ENCODE measurements at places on chromosomes 6 and 20. TPM values are rescaled to one million over a fixed set of nuclear protein-coding genes. Genes with fewer than 3 reads are reported as not detected.

SEC23B gene
- 42.5 TPM for total RNA-seq

- no peak for DNase-seq
Observed at GRCh38 chr6:109527989-109528388, 45.0 kb upstream of the ZBTB24 start.

- peak; percentile 52 for DNase-seq
Observed at GRCh38 chr6:147390909-147391536, 117.5 kb upstream of the SAMD5 start.

NTSR1 gene
- 0.30 TPM for total RNA-seq

NR2E1 gene
- total RNA-seq = not detected

DNA sequence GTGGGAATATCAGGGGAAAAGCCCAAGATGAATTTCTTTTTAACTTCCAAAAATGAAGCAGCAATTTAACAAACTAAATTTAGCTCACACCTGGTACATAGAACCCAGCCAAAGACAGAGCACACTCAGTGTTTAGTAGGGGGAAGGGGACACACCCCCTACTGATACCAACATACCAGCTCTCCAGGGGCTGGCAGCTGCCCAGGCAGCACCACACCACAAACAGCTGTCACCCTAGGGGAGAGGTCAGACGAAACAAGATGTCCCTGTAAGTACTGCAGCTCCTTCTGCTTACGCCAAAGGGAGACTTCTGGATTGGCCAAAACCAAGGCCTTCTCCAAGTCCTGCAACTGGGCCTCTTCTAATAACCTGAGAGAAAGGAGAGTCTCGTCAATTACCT lies 26.0 kb downstream of the MDN1 start:
- DNase-seq = no peak

ACSS1 gene
- 17.9 TPM for total RNA-seq

- peak; percentile 90 for DNase-seq
Observed at GRCh38 chr6:71489736-71490135, 201.1 kb downstream of the OGFRL1 start.

GRCh38 chr6:160226118-160226591 lies 32.5 kb downstream of the SLC22A2 start:
- DNase-seq = no peak

DNA sequence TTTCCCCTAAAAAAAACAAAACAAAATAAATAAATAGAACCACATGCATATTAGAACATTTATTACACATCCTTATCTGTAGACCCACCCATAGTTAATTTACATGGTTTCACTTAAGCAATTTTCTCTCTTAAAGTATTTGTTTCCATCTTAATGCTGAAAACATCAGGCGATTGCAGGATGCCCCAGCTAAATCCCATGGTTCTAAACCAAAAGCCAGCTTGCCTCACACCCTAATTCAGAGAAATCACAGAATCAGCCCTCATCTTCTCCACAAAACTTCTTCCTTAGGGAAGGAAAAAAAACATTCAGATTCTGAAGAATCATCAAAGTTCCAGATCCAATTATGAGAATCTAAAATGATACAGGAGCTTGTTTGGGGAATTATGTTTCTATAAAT lies 67.6 kb upstream of the MTHFD1L start:
- no peak for DNase-seq

DNA sequence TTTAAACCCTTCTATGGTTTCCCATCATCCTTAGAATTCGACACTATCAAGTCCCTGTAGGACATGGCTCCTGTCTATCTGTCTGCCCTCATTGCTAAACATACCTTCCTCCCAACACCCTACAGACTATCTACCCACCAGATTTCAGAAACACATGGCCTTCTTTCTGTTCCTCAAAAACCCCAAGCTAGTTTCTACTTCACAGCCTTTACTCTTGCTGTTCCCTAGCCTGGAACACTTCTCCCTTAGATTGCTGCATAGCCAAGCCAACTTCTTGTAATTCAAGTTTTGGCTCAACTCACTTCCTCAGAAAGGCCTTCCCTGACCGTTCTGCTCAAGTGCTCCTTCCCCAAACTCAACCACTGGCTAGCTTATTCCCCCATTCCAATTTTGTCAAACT lies 156.2 kb downstream of the BTBD9 start:
- no peak for DNase-seq

SSTR4 gene
- not detected for total RNA-seq

DNA sequence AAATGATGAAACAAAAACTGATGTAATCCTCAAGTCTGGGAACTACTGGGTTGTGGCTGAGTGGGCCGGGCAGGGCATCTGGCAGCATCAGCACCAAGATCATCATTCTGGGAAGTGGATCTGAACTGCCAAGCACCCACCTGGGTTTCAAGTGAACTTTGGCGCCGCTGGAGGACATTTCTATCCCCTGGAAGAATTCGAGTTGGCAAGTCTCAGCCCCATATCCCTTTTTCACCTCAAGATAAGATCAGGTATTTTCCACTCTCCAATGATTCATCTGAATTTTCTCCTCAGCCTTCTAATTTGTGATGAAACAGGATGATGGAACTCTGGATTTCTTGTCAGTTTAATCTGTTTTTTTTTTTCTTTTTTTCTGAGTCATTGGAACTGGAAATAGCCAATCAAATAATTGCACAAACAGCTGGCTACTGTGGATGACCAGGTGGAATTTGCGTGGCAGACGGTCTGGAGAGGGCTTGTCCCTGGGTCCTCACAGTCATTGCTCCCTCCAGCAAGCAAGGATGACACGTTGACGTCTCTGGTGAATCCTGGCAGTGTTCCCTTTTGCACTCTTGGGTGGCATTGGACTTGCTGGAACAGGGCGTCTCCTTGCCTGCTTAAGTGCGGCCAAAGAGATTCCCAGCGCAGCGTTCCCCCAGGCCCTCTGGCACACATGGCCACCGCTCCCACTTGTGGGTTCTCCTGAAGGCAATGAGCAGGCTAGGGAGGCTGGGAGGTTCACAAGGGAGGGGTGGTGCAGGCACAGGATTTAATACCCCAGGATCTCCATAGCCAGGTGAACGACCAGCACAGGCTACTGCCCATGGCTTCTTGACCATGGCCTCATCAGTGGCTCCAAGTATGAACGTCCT lies 80.4 kb downstream of the DHX35 start:
- DNase-seq = no peak

GRCh38 chr6:15544321-15544900 lies 118.4 kb downstream of the DTNBP1 start:
- no peak for DNase-seq

DNA sequence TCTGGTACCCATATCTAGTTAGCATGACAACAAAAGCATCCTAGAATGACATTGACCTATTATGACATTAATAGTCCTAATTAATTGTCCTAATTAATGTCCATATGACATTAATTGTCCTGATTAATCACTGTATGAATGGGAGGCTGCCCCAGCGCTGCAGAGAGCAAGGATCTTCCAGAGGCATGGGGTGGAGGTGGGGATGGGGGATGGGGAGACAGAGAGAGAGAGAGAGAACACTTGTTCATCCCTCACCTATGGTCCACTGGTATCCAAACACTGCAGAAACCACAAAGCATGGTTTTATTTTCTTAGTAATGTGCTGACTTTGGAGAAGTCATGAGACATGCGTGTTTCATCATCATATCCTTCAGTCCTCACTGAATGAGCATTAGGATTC lies 235.1 kb downstream of the FNDC1 start:
- DNase-seq = no peak

DNA sequence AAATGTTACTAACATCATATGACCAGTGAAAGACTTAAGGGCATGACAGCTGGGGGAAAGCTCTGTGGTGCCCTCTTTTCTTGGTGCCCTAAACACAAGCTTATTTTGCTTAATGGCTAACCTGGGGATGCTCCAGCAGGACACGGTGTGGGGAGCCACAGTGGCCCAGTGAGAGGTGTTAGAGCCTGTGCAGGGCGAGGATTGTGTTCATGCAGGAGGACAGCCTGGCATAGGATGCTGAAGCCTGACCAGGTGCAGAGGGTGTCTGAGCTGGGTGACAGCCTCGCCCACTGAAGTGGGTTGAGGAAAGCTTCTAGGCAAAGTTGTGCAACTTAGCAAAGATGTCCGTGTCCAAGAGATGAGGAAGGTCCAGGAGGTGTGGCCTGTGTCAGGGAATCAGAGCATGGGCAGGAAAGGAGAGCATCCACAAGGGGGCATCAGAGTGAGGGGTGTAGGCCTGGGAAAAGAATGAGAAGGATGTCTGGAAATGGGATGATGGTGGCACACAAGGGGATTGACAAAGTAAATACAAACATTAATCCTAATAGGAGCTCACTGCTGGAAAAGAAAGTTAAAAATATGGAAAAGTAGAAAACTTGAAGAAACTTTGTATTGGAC lies 33.9 kb downstream of the SLC17A4 start:
- peak; percentile 69 for DNase-seq

DNA sequence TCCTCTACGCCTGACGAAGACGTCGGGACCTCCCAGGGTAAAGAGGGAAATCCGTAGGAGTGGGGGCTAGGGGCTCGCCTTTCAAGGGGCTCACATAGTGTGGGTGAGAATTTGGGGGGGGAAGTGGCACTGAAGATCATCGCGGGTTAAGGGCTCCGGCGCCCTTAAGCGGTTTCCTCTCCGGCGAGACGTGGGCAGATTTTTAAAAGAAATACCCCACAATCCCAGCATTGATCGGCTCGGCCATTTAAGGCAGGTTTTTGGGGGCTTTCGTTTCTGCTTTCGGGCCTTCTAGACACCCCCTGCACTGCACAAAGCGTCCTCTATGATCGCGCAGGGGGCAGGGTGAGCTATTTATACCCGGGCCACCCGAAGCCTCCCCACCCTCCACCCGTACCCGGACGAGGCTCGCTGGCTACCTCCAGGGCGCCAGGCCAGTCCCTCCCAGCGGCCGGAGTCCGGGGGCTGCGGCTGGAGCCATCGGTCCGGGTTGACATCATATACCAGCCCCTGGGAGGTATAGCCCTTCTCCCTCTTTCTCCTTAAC lies 1.2 kb downstream of the NKX2-2 start:
- DNase-seq = no peak

DNA sequence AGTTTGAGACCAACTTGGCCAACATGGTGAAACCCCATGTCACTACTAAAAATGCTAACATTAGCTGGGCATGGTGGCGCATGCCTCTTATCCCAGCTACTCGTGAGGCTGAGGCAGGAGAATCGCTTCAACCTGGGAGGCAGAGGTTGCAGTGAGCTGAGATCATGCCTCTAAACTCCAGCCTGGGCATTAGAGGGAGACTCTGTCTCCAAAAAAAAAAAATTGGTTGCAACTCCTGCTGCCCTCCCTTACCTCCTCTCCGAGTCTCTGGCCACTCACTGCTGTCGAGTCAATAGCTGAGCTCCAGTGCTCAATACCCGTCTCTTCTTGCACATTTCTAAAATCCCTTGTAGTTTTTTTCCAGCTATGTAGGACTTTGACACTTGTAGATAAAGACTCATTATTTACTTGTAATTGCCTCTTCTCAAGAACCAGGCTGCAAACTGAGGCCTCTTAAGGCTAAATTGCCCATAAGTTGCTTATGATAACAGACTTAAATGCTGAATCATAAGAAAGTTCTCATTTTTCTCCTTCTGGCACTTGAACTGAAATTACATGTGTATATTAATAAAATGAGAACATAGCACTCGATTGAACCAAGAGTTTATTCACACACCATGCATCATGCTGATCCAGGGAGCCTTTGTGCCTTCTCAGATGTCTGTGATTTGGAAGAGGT lies 13.8 kb downstream of the HECA start:
- no peak for DNase-seq

SH3BGRL2 gene
- 10.7 TPM for total RNA-seq

AURKA gene
- 56.9 TPM for total RNA-seq

IL17F gene
- total RNA-seq = not detected

VEGFA gene
- total RNA-seq = 16.6 TPM

PSORS1C2 gene
- total RNA-seq = not detected

GRCh38 chr6:106886922-106887797 lies 87.4 kb downstream of the CD24 start:
- DNase-seq = no peak

KCNK16 gene
- total RNA-seq = not detected

ADGRG6 gene
- total RNA-seq = 99.3 TPM

HLA-DMA gene
- total RNA-seq = 1.2 TPM

DNA sequence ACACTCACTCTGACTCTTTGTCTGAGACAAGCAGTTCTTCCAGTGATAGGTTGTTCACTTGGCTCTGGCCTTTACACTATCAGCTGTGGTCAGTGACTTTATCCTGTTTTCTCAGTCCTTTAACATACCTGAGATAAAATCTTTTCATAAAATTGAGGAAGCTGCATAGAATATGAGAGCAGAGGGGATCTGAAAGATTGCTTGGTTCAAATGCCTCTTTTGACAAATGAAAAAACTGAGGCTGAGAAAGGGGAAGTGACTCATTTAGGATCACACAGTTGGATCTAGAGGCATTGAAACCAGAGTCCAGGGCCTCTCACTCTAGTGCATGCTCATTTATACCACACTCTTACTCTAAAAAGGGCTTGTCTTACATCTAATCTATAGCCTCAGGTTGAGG lies 277.0 kb upstream of the TBX18 start:
- DNase-seq = peak; percentile 86

- DNase-seq = no peak
Observed at GRCh38 chr6:168231393-168231957, 88.1 kb downstream of the DACT2 start.

DNA sequence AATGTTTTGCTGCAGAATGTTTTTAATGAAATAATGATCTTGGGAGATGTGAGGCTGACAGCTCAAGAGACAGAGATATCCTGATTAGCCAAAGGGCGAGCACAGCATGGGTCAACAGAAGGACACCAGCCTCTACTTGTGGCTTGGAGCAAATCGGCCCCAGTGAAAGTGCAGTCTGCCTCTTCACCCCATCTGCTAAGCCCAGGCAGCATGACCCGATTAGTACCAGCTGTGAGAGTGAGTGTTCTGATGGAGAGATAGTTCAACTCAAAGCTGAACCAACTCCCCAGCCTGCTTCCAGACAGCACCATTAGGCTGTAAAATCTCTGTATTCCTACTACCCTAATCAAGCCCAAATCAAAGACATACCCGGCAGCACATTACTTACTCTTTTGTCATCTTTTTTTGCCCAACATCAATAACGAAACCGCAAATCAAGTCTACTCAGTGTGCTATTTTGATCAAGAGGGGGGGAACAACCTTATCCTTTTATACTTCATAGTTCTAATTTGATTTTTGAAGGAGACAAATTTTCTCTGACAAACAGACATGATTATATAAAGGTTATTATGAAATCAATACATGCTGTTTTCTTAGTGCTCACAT lies 514.1 kb upstream of the NRSN1 start:
- no peak for DNase-seq

GRCh38 chr6:1103021-1103420 lies 208.9 kb upstream of the FOXQ1 start:
- no peak for DNase-seq

DNA sequence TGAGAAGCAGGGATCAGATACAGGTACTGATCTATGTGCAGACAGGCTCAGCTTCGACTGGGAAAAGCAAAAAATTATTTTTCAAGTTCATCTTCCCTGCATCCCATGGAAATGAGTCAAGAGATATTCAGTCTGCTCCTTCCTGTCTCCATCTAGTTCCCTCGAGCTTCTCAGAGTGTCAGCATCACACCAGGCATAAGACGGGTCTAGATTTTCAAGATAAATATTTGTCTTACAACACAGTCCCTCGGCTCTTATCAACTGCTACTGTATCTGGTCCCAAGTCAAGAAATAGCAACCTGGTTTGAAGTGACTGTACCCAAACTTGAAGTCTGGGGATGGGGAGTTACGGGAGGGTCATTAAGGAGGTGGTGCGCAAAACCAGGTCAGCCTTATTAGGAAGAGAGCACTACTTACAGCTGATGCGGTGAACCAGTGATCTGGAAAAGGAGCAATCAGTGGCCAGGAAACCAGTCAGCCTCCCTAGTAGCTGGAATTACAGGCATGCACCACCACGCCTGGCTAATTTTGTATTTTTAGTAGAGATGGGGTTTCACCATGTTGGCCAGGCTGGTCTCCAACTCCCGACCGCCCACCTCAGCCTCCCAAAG lies 29.7 kb downstream of the ZMYND8 start:
- peak; percentile 52 for DNase-seq

NRSN1 gene
- total RNA-seq = not detected

GRCh38 chr6:141675957-141676356 lies 456.8 kb upstream of the GJE1 start:
- peak; percentile 26 for DNase-seq
